ENCODE measurements at places on chromosomes 2 and 18.
A peak's percentile ranks its signal among the peaks of the same experiment; 100 is the strongest.

DNA sequence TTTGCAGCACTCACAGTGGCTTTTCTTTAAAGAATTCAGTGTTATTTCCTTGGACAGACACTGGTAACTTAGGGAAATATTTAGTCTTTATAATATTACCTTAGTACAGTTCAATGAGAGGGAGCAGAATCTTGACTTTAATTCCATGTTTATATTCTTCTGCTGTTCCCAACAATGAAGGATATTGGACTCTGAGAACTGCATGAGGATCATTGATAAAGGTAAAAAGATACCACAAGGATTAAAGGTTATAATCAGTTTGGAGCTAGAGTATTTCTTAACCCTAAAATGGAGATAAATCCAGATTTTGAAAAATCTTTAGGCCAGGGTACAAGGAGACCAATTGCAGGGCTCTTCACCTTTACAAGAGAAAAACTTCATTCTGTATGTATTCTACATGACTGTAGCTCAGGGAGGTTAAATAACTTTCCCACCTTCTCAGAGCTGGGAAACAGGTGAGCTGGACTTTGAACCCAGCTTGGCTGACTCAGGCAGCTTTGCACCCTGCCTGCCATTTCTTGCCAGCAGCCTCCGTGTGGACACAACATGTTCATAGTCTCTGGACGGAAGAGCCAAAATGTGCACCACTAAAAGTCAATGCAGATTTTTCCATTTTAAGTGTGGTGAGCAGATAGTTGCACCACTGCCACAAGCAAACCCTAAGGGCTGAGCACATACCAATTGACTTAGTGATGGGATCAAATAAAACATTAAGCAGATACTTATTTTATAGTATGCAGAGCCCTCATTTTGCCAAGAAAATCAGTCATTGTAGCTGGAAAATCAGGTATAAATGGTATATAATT, 26.7 kb downstream of the UPP2 start:
- no peak for DNase-seq

DNA sequence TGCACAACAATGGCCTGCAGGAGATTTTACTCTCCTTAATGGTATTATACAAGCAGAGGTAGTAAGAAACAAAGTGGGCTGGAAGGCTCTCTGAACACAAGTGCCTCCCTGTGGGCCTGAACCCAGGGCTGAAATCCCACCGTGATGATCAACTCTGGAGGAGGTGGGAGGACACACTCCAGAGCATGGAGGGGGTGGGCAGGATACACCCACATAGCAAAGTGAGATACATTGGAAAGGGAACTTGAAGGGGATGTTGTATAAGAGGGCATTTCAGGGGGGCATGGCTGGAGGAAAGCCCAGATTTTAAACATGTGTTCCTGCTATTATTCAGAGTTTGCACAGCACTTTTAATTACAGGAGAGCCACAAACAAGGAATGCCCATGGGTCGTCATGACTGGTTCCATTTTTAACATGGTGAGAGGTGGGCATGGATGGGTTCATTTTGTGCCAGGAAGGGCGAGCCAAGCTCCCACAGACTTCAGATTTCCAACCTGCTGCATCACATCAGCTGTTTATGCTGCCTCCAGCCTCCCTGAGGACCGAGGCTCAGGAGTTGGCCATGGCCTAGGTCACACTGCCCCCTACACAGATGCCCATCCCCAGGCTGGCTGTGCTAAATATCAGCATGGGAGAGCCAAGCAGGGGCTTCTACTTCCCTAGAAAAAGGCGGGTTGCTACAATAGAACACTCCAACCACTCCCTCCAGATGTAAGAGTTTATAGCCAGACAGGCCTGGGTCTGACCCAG, 416.2 kb upstream of the ID2 start:
- DNase-seq, result no peak

DNA sequence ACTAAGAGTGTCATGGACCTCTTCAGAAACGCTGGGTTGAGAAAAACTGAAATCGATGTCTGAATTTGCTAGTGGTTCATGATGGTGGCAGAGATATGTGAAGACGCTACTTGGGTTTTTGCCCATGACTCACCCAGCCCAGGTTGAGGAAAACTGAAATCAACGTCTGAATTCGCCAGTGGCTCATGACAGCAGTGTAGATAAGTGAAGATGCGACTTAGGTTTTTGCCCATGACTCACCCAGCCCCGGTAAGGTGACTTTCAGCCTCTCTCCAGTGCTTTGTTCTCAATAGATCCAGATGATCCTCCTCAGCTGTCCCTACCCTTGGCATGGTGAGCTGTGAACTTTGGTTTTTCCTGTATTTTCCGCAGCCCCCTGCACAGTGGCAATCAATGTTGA, 105.3 kb upstream of the SIX3 start:
- no peak for DNase-seq

GRCh38 chr2:218285604-218286003, 6.7 kb downstream of the TMBIM1 start:
- no peak for DNase-seq

GRCh38 chr2:69272803-69273471, 114.1 kb downstream of the GFPT1 start:
- DNase-seq, result no peak

- no peak for DNase-seq
These were observed 118.1 kb downstream of the MSH2 start for GRCh38 chr2:47520825-47521665.

DNA sequence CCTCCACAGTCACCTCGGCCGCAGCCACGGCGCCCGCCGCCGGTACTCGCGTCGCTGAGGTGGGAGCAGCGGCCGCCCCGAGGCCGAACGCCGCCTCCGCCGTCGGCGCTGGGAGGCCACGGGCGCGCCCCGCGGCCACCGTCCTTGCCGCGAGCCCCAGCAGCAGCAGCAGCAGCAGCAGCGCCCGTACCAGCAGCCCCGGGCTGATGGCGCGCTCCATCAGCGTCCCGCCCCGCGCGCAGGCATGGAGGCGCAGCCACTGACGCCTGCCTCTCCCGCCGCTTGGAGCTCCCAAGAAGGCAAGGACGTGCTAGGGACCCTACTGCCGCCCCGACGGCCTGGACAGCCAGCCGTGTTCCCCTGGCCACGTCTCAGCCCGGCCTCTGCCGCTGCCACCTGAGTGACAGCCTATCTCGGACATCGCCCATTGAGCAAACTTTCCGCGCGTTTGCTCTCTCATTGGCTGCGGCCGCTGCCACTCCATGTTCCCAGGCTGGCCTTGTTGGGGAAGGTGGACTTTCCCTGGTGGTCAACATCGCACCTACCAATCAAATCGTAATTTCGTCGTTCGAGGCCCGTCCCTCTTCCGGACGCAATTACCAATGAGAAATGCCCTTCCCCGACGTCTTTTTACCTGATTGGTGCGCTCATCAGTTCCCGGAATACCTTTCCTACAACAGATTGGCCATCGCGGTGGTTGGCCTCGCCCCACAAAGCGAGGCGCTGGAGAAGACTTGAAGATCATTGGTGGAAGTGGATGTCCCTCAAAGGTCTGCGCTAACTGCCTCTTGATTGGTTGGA, at the start of gene EIF2AK3:
EIF2AK3 (minus strand) TSS at position 410 of the 801 bp plus-strand sequence; CDS start at position 220, 190 bp downstream.
- DNase-seq, result peak; percentile 98

- DNase-seq, result no peak
These were observed 11.5 kb upstream of the SERPINB13 start for GRCh38 chr18:63575681-63576080.

DNA sequence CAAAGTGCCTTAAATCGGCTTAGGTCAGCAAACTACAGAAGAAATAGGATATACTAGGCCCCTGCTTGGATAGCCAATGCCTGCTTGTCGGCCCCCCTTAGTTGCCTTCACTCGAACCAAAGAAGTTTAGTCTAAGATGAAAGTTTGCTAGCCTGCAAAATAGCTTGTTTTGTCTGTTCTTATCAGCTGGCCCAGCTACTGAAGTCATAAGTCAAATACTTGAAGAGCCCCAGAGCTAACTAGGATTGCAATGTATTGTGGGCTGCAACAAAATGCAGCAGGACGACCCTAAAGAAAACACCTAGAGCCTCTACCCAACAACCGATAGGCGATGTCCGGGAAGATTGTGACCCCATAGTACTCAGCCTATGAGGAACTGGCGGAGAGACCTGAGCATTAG, 183.5 kb upstream of the HS6ST1 start:
- DNase-seq, result no peak

GRCh38 chr18:27136208-27136535, 48.9 kb downstream of the CHST9 start:
- no peak for DNase-seq

DNA sequence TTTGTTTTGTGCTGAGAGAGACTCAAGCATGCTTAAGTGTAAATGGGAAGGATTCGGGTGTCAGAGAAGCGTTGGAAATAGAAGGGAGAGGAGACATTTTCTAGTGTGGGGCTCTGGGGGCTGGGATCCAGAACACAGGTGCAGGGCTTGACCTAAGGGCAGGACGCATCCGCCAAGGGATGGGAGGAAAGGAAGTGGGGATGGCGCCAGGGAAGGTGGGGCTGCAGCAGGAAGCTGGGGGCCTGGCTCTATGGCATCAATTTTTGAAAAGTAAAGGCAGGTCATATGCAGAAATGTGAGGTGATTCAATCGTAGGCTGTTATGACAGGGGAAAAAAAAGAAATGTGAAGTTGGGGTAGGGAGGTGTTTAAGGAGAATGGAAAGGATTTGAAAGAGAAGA, 143.2 kb upstream of the SERTAD2 start:
- no peak for DNase-seq

- DNase-seq, result no peak
These were observed 412.2 kb downstream of the SPAG16 start for GRCh38 chr2:213696442-213696841.

DNA sequence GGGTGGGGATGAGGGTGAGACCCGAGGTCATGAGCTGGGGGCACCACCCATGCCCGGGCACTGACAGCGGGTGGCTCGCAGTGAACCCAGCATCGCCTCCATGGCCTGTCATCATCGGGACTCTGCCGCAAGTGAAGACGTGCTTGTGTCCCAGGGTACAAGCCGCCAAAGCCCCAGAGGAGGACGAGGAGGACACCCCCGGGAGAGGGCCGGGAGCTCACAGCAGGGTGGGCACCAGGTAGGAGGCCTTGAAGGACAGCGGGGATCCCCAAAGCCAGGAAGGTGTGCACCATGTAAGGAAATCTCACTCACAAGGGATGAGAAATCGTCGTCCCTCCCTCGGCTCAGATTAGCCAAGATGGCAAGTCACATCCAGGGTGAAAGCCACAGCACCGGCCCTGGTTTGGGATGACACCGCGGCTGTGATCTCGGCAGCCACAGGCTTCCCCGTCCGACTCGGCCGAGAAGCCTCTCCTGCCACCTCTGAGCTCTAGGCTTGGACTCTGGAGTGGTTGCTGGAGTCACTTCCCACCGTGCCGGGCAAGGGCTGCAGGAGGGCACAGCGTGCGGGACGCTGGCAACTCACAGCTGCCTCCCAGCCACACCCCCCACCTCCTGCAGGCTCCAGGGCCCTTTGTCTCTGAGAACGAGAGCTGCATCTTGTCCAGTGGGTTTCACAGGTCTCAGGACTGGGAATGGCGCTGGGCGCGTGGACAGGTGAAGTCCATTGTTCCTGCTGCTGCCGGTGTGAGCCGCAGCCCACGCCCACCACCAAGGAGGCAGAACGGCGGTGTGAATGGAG, 81.6 kb upstream of the CTDP1 start:
- DNase-seq, result no peak

DNA sequence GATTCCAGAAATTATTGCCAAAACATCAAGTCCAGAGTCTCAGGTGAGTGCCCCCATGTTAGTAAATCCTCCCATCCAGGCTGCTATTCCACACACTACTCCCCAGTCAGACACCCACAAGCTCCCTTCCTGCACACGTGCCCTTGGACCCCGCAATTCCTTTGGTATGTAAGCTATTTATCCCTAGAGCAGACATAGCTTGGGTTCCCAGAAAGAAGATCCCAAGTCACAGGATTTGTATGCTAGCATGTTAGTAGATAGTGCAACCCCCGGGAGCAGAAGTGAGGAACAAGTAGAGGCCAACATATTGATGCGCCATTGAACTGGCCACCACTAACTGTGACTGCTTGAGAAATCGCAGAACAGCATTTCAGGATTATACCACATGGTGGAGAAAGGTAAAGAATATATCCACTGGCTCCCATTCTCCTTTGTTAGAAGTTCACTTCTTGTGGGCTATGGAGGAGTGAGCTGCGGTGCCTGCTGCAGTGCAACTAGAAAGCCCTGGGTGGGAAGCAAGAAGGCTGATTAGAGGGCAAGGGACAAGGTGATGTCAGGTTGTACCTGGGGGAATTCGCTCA, 137.5 kb upstream of the CHAC2 start:
- no peak for DNase-seq

DNA sequence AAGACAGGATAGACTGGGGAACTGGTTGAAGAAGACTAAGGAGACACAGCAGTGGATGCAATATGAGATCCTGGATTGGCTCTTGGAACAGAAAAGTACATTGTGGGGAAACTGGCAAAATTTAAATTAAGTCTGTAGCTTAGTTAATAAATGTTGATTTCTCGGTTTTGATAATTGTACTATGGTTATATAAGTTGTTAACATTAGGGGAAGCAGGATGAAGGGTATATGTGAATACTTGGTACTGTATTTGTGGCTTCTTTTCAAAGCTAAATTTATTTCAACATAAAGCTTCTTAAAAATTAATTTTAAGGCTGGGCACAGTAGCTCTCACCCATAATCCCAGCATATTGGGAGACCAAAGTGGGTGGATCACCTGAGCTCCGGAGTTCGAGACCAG, 103.8 kb downstream of the TMEM17 start:
- no peak for DNase-seq

DNA sequence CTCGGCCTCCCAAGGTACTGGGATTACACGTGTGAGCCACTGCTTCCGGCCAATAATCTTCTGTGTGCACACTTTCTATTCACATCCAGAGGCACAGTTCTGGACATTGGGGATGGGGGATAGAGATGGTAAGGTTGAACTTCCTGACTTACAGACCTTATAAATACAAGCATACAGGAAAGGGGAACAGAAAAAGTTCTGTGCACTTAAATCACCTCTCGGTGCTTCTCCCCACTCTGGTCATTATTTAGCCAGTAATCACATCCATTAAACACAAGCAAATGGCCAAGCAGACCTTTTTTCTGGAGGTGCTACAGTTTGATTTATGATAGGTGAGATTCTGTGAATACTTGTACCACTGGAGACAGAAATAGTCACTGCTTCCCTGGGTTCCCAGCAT, 110.6 kb downstream of the CRIM1 start:
- no peak for DNase-seq

DNA sequence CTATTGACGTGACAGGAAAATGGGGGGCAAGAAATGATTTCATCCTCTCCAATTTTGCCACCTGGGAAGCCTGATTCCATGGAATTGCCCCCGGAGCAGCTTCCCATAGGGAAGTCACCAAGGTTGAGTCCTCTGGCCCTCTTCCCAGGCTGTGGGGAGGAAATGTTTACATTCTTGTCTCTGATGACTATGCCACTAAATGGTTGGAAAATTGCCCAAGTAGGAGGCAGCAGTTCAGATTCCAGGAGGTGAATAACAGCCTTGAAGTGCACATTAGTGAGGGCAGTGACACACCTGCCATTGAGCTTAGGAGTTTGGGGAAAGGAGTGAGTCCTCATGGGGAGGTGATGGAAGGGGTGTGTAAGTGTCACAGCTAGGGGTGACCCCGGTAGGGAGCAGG, 449.2 kb upstream of the DCC start:
- DNase-seq, result peak; percentile 41
